ENCODE measurements at places on chromosomes 4 and X.

DNA sequence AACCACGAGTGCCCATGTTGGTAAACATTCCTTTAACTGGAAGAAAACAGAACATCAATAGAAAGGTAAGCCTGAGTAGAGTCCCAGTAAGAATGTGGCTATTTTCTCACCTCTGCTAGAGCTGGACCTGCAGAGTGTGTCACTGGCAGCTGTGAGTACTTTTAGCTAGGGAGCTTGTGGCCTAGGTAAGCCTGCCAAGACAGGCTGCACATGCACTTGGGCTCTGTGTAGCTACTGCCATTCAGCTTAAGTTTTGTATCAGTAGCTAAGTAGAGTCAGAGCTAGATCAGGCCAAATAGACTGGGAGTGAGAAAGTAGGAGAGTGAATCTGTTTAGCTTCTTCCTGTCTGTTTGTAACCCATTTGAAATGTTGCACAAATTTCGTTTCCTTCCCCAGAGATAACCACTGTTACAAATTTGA is 35.3 kb downstream of the RBPJ start:
- no peak for DNase-seq

DNA sequence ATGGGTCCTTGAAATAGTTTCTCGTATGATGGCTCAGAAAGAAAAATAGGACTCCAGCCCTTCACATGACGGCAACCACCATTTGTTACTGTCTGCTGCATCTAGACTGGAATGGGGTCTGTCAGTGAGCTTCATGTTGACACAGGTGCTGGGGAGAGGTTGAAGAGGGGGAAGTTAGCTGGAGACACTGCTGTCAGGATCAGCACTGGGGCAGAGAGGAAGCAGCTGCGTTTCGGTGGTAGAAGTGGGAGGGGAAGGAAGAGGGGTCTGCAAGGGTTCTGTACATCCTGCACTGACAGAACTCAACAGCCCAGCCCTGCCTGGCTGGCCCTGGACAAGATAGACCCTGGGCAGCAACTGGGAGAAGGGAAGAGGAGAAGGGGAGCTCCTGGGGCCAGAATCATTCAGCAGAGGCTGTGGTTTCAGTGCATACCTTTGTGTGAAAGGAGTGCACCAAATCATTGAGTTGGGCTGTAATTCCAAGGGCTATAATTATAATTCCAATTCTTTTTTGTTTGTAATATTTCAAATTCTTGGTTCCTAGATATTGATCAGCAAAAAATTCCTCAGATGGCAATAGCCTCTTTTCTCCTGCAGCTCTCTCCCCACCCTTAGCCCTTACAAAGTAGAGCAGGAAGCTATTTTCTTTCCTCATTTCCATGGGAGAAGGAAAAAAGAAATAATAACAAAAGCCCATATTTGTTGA is 119.4 kb upstream of the C1GALT1C1 start:
- no peak for DNase-seq

GRCh38 chr4:183300655-183301054 is 19.4 kb downstream of the CLDN22 start:
- DNase-seq: no peak

GRCh38 chrX:5431823-5432222 is 796.8 kb downstream of the NLGN4X start:
- DNase-seq: no peak

GRCh38 chr4:148676344-148676743 is 234.1 kb upstream of the NR3C2 start:
- DNase-seq: no peak

DNA sequence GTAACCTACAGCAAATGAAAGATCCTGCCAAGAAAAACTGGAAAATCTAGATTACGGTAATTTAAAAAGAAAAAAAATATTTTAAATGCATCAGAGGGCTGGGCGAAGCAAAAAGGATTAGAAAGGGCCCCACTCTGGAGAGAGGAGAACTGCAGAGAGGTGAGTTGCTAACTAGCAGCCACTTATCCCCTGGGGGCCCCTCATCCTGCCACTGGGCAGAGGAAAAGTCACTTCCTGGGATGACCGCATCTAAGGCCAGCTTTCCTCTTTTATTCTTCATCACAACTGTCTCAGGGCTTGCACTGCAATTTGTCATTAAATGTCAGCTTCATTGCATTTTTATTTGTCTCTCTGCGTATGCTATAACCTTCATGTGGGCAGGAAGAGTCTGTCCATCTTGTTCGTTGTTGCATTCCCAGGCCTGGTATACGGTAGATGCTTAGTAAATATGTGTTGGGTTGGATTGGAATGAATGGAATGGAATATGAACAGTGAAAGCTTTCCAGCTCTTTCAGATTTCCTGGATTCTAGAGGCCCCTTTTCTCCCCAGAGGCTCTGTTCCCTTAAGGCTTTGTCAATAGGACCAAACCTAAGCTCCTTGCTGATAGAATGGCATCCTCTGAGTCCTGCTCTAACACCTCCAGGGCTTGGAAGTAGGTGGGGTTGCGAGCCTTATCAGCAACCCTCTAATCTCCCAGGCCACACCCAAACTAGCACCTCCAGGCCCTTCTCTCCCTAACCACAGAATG is 58.9 kb downstream of the TLR10 start:
- DNase-seq: no peak

GRCh38 chr4:75180790-75181776 is 248.2 kb downstream of the PARM1 start:
- DNase-seq: no peak

- no peak for DNase-seq
Measured at GRCh38 chr4:182531555-182532162, 288.5 kb downstream of the TENM3 start.

DNA sequence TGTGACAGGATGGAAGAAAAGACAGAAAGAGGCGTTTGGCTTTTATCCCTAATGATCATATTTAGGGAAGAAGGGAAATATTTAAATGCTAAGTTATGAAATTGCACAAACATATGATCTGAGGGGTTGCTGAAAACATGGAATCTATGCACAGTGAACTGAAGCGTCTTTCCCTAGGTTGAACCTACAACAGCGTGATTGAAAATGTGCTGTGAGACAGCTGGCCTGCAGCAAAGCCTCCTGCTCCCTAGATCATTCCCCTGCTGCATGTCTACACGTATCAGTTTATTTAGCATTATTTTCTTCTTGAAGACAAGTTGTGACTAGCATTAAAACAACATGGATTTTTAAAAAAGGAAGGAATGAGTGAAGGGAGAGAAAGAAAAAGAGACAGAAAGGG is 272.5 kb upstream of the TRAM1L1 start:
- no peak for DNase-seq

DNA sequence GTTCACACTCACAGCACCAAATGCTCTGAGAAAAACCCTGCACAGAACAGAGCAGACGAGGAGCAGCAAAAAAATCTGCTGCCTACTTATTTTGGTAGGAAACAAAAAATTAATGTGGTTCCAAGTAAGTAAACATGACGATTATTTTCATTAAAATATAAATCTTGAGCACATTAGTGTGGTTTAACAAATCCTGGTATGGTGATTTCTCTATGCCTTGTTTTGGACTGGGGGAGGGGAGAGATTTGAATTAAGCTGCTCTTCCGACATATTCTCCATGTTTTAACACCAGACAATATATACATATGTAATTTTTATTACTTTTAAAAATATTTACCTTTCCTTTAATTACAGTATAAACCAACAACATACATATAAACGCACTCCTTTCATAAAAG is 1.8 kb downstream of the CAMK2D start:
- peak; percentile 8 for DNase-seq

DNA sequence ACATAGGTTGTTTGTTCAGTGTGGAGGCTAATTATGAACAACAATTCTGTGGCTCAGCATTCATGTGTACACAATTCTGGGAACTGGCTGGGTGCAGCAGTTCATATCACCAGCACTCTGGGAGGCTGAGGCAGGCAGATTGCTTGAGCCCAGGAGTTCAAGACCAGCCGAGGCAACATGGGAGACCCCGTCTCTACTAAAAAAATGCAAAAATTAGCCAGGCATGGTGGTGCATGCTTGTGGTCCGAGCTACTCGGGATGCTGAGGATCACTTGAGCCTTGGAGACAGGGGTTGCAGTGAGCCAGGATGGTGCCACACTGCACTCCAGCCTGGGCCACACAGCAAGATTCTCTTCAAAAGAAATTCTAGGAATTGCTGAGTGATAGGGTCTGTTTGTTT is 4.5 kb upstream of the PPP2R2C start:
- DNase-seq: no peak

DNA sequence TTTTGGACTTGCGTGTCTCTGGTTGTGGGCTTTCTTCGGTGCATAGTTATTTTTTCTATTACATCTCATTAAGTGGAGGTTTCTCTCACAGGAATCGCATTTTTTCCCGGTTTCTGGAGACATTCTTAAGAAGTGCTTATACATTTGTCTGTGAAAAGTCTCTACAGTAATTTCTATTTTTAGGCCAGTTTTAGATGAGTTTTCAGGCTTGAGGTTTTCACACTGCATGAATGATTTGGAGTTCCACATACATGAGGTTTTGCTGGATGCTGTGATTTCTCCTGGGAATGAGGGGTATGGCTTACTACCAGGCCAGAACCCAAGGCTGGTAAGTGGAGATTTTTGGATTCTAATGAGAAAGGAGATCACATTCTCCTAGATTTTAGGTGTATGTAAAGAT is 422.6 kb upstream of the SLIT2 start:
- no peak for DNase-seq

DNA sequence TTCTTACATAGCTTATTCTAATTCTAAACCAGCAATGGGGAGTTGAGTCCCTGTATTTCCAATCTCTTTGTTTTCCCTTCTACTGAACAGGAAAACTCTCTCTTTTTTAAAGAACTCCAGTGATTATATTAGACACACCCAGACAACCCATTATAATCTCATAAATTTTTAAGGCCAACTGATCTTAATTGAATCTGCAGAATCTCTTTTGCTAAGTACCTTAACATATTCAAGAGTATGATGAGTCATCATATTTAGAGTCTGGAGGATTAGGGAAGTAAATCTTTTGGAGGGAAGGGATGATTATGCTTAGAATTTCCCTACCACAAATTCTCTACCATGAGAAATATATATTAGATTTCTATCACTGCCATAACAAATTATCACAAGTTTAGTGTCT is 705.1 kb downstream of the CENPC start:
- DNase-seq: no peak

DNA sequence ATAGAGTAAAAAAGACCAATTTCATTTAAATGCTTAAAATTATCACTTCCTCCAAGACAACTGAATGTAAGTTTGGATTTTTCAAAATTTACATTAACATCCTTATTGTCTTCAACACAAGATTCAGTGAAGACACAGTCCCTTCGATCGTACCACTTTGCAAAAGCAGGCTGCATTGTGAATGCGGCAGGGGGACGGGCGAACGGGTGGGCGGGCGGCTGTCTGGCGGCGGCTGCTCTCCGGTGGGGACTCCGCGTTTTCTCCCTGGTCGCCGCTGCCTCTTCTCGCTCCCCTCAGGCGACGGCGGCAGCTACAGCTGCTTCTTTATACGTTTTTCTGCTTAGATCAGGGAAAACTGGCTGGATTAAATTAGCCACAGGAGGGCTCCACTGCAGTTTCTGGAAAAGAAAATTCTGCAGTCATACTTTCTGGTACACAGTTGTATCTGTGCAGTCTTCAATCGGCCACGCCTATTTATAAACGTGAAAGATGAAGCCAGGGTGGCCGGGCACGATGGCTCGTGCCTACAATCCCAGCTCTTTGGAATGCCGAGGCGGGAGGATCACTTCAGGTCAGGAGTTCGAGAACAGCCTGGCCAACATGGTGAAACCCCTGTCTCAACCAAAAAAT is 33.9 kb upstream of the HPF1 start:
- DNase-seq: peak; percentile 49

DNA sequence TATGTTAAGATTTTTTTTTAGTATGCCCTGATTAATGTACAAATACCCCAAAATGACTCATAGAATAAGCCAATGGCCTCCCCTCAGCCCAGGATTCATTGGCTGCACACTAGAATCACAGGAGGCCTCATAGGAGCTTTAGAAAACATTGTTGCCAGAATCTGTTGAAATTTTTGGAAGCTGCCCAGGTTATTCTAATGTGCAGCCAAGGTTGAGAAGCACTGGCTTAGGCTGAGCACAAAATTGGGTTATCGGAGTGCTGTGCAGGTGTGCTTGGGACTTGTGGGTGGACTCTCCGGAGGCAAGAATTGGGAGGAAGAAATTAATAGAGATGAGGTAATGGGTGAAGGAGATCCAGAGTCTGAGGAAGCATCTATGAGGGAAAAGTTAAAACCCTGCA is 41.3 kb upstream of the VCX start:
- no peak for DNase-seq

- DNase-seq: no peak
Measured at GRCh38 chr4:138007572-138007971, 234.6 kb downstream of the SLC7A11 start.

DNA sequence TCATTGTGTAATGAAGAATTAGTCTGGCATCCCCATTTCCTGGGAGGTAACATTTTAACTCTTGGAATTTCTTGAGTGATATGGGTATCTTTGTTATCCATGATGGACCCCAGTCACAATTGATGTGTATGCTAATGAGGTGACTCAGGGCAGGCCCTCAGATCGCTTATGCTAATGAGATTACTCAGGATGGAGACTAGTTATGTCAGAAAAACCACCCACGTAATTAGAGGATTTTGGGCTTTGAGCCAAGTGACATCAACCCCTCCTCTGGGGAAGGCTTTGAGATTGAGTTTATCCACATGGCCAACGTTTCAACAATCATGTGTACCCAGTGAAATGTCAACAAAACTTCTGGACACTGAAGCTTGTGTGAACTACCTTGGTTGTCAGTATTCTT is 772.7 kb downstream of the STPG2 start:
- no peak for DNase-seq

DNA sequence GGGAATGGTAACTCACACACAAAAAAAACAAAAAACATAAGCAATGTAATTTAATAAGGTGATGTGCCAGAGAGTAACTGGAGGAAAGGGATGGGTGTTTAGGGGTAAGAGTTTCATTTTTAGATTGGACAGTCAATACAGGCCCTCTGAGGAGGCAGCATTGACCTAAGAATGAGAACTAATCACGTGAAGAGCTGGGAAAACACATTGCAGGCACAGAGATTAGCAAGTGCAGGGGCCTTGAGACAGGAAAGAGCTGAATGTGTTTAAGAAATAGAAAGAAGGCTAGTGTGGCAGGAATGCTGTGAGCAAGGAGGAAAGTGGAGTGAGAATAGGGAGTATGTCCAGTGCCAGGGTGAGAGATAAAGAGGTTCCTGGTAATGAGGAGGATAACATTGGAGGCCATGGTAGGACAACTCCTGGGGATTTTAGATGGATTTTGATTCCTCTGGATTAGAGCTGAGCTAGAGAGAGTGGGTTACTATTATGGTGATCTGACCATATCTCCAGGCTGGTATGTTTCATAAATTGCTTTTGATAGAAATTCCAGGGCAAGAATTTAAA is 17.6 kb downstream of the PDLIM5 start:
- no peak for DNase-seq
